ENCODE measurements at places on chromosomes 1 and 21.

DNA sequence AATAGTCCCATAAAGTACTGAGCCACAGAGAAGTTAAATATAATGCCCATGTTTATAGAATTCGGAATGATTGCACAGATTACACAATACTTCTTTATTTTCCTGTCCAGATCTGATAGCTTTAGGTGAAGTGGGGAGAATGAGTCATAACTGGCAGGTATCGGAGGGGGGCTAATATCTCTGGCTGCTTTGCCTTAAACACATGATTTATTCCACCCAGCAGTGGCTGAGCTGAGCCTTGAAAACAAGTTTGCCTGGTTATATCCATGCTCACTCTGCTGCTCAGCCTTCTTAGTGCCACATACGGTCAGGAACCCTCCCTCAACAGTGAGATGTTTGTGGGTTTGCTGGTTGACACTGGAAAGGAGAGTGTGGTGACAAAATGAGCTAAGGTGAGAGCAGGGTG is 119.7 kb upstream of the ZNF648 start:
- no peak for DNase-seq

GRCh38 chr1:197660389-197660788 is 114.9 kb downstream of the DENND1B start:
- DNase-seq, result no peak

- no peak for DNase-seq
These were observed 87.2 kb upstream of the CNIH3 start for GRCh38 chr1:224528900-224529299.

DNA sequence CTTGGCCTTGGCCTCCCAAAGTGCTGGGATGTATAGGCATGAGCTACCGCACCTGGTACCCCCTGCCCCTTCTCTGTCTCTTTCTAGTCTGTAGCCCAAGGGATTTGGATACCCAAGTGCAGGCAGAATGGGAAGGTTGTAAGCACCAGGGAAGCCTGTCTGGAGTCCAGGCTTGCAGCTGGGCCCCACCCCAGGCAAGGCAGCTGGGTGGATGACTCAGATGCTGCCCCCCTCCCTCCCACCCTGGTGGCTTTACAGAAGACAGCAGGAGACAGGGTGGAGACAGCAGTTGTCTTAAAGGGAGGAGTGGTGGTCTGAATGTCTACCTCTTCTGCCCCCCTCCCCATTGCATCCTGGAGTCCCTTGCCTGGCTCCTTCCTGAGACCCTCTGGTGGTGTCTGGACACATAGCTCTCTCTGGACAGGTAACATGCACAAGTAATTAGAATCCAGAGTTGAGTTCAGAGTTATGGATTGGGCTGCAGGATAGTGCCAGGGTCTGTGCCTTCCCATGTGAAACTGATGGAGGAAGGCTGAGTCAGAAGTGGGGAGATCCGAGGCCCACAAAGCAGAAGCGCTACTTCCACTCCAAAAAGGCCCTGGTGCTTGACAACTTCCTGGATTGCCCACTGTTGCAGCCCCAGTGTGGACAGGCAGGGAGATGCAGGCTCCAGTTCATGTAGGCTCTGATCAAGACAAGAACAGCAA is 5.1 kb downstream of the LMNA start:
- DNase-seq, result no peak

- DNase-seq, result no peak
These were observed 2.1 kb downstream of the HMGN1 start for GRCh38 chr21:39346671-39347331.

GRCh38 chr1:109875874-109876273 is 34.8 kb upstream of the CSF1 start:
- DNase-seq, result no peak

DNA sequence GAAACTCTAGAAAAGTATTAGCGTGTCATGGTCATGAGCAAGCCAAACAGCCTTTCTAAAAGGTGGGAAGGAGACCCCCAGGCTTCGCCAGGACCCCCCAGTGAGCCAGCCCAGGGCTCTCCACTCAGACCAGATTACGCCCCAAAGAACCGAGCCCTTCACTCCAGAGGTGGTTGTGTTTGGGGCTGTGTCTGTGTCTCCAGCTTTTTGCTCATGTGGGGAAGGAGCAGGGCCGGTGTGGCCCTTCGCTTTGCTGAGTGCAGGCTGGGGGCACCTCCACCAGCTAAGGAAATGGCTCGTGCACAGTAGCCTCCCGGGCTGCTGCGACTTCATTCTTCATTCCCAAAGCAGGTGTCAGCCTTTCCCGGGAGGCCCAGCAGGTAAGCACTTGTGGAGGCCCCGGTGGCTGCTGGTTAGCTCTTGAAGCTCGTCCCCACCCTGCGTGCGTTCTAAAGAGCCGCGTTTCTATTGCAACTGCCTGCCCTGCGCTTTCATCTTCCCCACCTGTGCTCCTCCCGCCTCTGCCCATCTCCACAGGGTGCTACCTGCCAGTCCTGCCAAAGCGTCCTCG is 531 bp downstream of the TSPEAR start:
- no peak for DNase-seq

DNA sequence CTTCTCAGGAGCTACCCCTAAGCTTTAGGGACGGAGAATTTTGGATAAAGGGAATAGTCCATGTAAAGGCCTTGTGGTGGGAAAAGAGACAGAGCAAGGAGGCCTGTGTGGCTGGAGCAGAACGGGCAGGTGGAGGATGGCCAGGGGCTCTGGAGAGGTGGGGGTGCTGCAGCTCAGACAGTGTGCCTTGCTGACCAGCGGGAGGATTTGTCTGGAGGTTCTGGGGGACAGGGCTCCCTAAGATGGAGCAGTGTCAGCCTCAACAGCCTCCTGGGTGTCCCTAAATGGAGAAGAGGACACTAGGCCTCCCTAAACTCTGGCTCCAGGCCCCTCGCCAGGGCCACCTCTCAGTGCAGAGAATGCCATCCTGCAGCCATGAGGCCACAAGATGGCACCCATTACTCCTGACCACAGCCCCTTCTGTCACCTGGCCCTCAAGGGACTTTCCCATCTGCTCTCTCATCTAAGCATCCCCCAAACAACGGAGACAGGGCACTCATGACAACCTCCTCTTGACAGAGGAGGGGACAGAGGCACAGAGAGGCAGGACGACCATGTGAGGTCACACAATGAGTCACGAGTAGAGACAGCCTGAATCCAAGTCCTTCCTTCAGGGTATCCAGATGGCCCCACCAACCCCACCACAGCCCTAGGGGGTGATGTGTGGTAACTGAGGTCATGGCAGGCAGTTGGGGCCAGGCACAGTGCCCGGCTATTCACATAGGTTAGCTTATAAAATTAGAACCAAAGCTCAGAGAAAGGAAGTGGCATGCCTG is 94.7 kb downstream of the DMRTB1 start:
- DNase-seq, result no peak

DNA sequence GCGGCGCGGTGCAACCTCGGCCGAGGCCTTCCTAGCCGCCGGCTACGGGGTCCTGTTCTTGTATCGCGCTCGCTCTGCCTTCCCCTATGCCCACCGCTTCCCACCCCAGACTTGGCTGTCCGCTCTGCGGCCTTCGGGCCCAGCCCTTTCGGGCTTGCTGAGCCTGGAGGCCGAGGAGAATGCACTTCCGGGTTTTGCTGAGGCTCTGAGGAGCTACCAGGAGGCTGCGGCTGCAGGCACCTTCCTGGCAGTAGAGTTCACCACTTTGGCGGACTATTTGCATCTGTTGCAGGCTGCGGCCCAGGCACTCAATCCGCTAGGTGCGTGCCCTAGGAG is 379 bp downstream of the PPCS start:
- peak; percentile 68 for DNase-seq

- no peak for DNase-seq
These were observed 46.2 kb upstream of the PRRX1 start for GRCh38 chr1:170617591-170618330.

- no peak for DNase-seq
These were observed 180.1 kb upstream of the ESRRG start for GRCh38 chr1:216903382-216903740.

- no peak for DNase-seq
These were observed 19.8 kb downstream of the ATP6V1G3 start for GRCh38 chr1:198520524-198521254.

DNA sequence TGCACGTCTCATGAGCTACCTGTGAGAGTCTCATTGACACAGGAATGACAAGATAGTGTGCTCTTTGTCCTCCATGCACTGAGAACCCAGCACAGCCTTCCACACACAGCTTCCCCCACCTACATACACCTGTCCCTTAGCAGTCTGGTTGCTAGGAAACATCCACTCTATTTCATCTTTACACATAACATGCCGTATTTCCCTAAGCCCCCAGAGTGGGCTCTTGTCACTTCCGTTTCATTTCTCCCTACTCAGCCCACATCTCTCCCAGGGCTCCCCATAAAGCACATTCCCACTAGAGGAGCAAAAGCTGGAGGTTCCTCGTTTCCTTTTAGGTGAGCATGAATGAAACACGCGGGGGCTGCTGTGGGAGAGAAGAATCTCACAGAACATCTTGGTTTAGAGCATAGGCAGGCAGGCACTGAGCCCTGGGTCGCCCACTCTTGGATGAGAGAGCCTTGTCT is 137.1 kb downstream of the ETS2 start:
- no peak for DNase-seq

GRCh38 chr1:232183266-232183800 is 446.6 kb downstream of the SIPA1L2 start:
- DNase-seq, result no peak

- DNase-seq, result no peak
These were observed 3.0 kb downstream of the TFF2 start for GRCh38 chr21:42347601-42348327.

DNA sequence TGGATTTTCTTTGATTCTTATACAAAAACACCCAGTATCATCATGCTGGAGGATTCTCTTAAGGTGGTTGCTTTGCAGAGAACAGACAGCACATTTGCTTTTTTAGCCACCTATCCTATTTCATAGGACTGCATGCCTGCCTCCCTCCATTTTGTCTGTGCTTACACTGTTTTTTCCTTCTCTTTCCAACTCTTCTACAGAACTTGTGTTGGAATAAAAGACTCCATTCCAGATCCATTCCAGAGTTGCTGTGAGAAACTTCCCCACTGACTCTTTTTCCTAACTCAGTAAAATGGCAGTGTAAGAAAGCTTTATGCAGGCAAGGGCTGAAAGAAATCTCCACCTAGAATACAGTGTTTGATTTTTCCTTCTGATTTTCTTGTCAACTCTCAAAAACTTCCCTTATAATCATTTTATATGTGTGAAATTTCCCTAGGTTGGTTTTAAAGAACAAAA is 5.2 kb upstream of the ARID1A start:
- DNase-seq, result no peak

DNA sequence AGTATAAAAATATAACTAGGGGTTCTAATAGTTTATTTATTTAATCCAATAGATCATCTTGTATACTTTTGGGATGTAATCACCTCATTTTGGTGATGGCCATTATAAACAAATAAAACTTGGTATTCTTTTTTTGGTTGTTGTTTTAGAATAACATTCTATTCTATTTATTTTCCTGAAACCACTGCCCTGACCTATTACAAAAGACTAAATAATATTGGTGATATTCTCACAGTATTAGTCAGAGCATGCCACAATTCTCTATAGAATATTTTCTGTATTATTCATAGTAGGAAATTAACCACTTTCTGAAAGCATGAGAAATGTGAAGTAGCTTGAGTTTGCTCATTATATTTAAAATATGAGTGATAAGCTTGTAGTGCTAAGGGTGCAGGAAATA is 54.1 kb upstream of the LRRC7 start:
- no peak for DNase-seq

GRCh38 chr1:45002650-45003645 is 8.2 kb downstream of the HECTD3 start:
- no peak for DNase-seq

- no peak for DNase-seq
These were observed 52.5 kb downstream of the SLC30A10 start for GRCh38 chr1:219875860-219876259.

- DNase-seq, result no peak
These were observed 37.3 kb downstream of the NENF start for GRCh38 chr1:212470059-212470458.

DNA sequence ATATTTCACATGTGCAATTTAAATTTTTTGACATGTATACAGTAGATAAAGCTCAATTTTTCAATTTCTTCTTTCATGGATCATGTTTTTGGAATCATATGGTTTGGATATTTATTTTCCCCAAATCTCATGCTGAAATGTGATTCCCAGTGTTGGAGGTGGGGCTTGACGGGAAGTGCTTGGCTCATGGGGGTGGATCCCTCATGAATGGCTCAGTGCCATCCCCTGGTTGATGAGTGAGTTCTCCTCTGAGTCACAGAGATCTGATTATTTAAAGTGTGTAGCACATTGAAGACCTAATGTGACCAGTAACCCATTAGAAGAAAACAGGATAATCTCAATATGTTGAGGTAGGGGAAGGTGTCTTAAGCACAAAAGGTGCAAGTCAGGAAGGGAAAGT is 9.1 kb upstream of the IFI16 start:
- DNase-seq, result no peak

DNA sequence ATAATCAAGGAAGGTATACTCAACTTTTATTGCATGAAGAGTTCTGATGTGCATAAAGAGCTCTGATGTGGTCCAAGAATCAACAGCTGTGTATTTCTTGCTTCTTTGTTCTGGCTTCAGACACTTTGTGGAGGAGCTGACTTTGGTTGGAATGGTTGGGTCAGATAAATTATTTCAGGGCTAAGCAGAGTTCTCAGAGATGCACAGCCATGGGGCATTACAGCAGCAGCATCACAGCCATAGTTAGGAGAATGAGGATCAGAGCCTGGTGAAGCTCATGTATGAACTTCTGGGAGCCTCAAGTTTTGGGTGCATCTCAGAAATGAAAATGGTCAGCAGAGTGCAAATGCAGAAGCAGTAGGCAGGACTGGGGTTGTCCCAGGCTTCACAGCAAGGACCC is 267.4 kb upstream of the RUNX1 start:
- no peak for DNase-seq

DNA sequence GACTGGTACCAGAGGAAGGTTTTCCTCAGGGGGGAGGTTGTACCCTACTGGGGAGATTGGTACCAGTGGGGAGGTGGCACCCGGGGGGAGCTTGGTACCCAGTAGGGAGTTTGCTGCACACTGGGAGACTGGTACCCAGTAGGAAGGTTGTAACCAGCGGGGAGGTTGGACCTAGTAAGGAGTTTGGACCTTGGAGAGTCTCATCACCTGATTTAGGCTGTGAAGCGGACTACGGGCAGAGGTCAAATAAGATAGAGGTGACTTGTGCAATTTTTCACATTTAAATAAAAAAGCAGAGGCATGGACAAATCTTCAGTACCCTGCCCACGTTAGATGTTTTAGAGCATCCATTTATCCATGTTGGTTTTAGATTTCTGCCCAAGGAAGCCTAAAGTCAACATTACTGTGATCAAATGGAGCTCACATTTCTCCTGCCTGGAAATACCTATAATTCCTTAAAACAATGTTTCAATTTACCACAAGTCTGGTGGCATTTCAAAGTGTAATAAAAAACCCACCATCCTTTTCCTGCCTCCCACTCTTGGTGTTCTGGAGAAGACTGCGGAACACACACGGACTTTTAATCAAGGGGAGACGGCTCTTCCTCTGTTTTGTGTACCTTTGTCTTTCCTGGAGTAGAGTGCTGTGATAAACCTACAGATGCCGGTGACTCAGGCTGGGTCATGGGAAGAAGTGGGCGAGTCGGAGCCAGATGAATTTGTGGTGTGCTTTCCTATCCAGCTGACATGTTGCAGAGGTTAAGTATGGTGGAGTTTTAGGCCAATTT is 36.2 kb upstream of the MRPS6 start:
- DNase-seq, result no peak
